ENCODE measurements at places on chromosomes 1 and 21.

DNA sequence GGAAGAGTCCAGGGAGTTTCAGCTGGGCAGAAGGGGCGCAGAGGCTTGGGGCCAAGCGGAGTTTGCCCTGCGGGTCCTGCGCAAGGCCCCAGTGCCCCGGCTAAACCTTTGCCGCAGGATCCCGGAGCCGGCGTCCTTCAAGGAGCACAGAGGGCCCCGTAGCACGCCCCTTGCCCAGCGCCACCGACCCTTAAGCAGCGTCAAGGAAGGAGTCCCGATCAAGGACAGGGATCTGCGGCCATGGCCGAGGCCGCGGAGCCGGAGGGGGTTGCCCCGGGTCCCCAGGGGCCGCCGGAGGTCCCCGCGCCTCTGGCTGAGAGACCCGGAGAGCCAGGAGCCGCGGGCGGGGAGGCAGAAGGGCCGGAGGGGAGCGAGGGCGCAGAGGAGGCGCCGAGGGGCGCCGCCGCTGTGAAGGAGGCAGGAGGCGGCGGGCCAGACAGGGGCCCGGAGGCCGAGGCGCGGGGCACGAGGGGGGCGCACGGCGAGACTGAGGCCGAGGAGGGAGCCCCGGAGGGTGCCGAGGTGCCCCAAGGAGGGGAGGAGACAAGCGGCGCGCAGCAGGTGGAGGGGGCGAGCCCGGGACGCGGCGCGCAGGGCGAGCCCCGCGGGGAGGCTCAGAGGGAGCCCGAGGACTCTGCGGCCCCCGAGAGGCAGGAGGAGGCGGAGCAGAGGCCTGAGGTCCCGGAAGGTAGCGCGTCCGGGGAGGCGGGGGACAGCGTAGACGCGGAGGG is 520 bp downstream of the CLIC6 start:
- DNase-seq = no peak

DNA sequence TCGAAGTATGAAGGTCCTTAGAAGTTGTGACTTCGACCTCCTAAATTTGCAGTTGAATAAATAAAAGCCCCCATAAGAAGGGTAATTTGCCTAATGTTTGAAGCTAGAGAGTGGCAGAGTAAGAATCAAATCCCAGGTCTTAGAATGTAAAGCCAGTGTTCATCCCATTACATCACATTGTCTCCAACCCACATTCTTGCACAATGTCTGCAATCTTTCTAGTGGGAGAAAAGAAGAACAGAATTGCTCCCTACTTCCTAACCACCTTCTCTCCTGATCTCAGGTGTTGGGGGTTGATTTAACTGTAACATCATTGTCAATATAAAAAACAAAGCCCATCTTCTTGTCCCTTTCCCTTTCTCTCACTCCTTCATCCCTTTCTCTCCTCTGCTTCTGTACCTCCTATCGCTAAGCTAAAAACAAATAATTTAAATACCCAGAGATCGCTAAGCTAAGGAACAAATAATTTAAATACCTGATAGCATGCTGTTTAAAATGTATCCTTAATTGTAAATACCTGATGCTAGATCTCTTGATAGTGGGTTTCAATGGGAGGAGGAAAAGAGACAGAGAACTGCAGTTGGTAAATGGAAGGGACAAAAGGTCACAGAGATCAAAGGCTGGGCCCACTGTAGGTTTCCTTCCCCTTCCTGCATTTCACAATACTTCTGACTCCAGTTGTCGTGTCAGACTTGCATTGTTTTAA is 32.1 kb upstream of the CCDC190 start:
- DNase-seq = no peak

- DNase-seq = no peak
Measured at GRCh38 chr1:1929639-1930545, 10.8 kb upstream of the TMEM52 start.

- no peak for DNase-seq
Measured at GRCh38 chr1:39753132-39754025, 14.7 kb downstream of the PPIE start.

- DNase-seq = no peak
Measured at GRCh38 chr1:13505020-13505419, 8.8 kb downstream of the LRRC38 start.

- DNase-seq = peak; percentile 52
Measured at GRCh38 chr1:91609551-91609950, 108.9 kb downstream of the CDC7 start.

DNA sequence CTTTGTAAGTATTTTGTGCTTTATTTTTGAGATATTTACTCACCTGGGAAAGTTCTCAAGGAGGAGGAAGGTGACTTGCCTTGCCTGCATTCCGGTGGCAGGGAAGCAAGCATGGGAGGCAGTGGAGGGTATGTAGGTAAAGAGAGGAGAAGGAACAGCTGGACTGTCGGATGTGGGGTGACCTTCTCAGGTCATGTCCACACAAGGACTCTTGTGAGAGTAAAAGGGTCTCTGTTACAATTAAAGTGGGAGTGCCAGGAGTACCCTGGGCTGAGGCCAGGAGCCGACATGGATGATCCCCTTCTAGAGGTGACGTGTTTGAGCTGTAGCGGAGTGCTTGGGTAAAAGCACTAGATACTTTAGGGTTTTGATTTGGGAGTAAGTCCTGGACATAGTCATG is 25.0 kb downstream of the UBE4B start:
- no peak for DNase-seq

GRCh38 chr1:116765962-116766361 is 11.7 kb downstream of the CD2 start:
- DNase-seq = peak; percentile 26
